ENCODE measurements at places on chromosomes 4 and X.

DNA sequence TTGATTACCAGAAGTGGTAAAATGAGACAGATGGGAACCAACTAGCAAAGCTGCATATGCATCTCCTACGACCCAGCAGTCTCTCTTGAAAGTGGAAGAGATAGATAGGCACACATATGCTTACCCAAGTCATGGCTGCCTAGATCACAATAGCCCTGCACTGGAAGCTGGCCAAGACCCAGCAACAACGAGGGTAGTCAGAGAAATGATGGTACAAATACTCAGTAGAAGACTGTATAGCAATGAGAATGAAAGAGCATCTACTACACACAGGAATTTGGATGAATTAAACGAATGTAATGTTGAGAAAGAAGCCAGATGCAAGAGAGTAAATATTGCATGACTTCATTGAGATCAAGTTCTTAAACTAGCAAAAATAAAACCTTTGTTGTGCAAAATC, 100.3 kb upstream of the FAT1 start:
- H3K4me1 ChIP-seq: peaks cover 4% of the 10 kb centered on the region
- no peaks in the 10 kb centered on the region for H3K27me3 ChIP-seq
- DNase-seq: no peak
- H3K36me3 ChIP-seq: no peaks in the 10 kb centered on the region
- no peak overlapping the region for H3K27ac ChIP-seq
- H3K4me3 ChIP-seq: no peak overlapping the region

DNA sequence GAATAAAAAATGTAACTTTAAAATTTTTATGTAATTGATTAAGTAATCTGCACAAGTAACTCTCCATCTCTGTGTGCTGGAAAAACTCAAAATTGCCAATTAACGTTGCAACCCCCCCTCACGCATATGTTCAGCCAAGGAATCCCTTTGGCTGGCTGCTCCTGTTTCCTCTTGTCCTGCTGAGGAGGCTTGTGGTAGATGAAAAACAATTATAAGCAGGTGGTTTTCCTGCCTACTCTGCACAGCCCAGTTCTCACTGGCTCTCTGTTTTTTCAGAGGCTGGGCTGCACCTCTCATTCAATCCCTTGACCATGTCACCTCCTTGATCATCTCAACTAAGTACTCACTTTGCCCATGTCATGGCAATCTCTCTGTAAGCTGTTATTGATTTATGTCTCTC, 1068.4 kb downstream of the ARAP2 start:
- no peak overlapping the region for H3K27ac ChIP-seq
- no peaks in the 10 kb centered on the region for H3K4me1 ChIP-seq
- H3K4me3 ChIP-seq: no peak overlapping the region
- H3K27me3 ChIP-seq: no peaks in the 10 kb centered on the region
- H3K36me3 ChIP-seq: no peaks in the 10 kb centered on the region
- no peak for DNase-seq

DNA sequence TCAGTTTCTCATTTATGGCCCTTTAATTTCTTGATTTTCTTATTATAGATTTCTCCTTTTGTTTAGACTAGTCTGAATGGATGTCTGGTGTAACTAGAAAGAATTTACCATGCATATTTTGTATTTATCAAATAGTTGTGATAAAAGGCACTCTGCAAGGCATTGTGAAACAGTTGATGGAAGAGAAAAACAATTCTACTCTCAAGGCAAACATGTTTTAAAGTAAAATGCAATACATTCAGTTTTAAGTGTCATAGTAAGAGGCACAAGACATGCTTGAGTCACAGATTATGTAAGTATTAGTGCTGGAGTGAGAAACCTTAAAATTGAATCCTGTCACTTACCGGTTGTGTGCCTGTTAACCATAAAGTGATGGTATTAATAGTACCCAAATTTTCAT, 283.3 kb upstream of the DKK2 start:
- no peaks in the 10 kb centered on the region for H3K36me3 ChIP-seq
- no peak overlapping the region for H3K4me3 ChIP-seq
- no peak for DNase-seq
- H3K27me3 ChIP-seq: no peaks in the 10 kb centered on the region
- H3K27ac ChIP-seq: no peak overlapping the region

- H3K4me1 ChIP-seq: peaks cover 4% of the 10 kb centered on the region
- H3K27me3 ChIP-seq: no peaks in the 10 kb centered on the region
- no peak for DNase-seq
- H3K27ac ChIP-seq: no peak overlapping the region
Observed at GRCh38 chr4:58225460-58225859, 1115.3 kb upstream of the IGFBP7 start.

GRCh38 chrX:68416592-68416991, 16.7 kb downstream of the OPHN1 start:
- H3K27ac ChIP-seq: no peak overlapping the region
- H3K4me3 ChIP-seq: no peak overlapping the region
- no peaks in the 10 kb centered on the region for H3K4me1 ChIP-seq
- no peaks in the 10 kb centered on the region for H3K27me3 ChIP-seq

GRCh38 chr4:6768539-6768905, 14.0 kb upstream of the KIAA0232 start:
- DNase-seq: no peak
- no peaks in the 10 kb centered on the region for H3K27me3 ChIP-seq
- no peak overlapping the region for H3K4me3 ChIP-seq
- H3K27ac ChIP-seq: no peak overlapping the region
- H3K4me1 ChIP-seq: peaks cover 26% of the 10 kb centered on the region

DNA sequence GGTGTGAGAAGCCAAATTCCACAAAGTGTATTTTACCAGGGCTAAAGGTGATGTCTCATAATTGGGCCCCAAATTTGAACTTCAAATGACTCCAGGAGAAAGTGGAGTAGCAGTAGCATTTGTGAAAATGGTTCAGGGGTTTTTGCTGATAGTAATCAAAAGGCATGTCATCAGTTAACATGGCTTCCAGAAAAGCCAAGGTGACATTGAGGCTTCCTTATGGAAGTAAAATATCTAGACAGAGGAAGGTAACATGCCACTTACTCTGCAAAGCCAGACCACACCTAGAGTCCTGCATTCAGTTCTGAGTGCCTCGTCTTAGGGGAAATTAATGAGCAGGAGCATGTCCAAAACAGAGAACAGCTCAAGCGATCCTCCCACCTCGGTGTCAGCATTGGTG, 2.2 kb upstream of the RPL36A start:
- no peak overlapping the region for H3K4me3 ChIP-seq
- H3K36me3 ChIP-seq: peaks cover 19% of the 10 kb centered on the region
- no peak overlapping the region for H3K27ac ChIP-seq

- DNase-seq: no peak
- H3K36me3 ChIP-seq: no peaks in the 10 kb centered on the region
- H3K27me3 ChIP-seq: peaks cover 29% of the 10 kb centered on the region
- H3K4me1 ChIP-seq: no peaks in the 10 kb centered on the region
- H3K4me3 ChIP-seq: no peak overlapping the region
Observed at GRCh38 chr4:8740666-8741395, 130.8 kb downstream of the HMX1 start.

DNA sequence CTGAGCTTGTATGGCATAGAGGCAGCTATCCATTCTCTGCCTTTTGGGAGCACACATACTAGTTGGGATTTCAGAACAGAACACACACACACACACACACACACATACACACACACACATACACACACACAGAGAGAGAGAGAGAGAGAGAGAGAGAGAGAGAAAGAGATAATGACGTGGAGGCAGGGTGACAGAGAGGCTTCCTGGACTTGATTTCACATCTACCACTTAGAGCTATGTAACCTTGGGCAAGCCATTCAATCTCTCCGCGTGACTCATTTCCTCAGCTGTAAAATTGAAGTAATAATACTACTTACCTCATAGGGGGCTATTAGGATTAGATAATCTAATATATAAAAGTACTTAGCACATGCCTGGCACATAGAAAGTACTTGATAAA, 12.3 kb upstream of the GRIA3 start:
- no peaks in the 10 kb centered on the region for H3K4me1 ChIP-seq
- H3K27ac ChIP-seq: no peak overlapping the region
- H3K27me3 ChIP-seq: no peaks in the 10 kb centered on the region
- H3K4me3 ChIP-seq: no peak overlapping the region
- peaks cover 3% of the 10 kb centered on the region for H3K36me3 ChIP-seq
- DNase-seq: no peak

DNA sequence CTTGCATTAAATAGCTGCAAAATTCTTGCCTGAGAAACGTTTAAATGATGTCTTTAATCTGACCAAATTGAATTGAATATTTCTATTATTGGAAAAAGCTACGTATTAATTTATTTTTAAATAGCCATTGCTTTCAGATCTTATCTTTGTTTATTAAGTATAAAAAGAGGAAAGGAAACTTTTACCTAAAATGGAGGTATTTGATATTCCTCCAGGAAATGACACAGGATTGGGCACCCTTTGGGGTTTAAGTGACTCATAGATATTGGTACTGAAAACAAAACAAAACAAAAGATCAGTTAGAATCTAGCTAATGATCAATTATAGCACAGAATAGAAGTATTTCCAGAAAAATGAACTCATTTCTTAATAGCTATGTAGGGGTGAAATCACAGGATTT, 34.1 kb downstream of the PLS3 start:
- peaks cover 2% of the 10 kb centered on the region for H3K36me3 ChIP-seq
- no peak overlapping the region for H3K4me3 ChIP-seq
- no peak overlapping the region for H3K27ac ChIP-seq

DNA sequence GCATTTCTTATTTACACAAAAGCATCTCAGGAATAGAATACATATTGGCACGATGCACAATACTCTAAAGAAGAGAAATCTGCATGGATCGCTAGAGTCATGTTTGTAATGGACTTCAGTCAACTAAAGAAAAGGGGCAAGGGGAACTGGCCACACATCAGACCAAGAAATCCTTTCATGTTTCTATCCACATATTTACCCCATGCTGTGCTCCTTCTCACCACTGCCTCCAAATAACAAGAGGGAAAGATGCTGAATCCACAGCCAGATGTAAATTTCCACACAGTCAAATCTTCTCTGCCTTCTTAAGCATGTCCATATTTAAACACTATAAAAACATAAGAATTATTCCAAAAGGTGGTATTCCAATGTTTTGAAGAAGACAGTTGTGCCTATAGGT, 67.6 kb downstream of the COX18 start:
- no peak overlapping the region for H3K4me3 ChIP-seq
- no peak overlapping the region for H3K27ac ChIP-seq
- DNase-seq: no peak
- H3K36me3 ChIP-seq: no peaks in the 10 kb centered on the region
- peaks cover 7% of the 10 kb centered on the region for H3K27me3 ChIP-seq
- no peaks in the 10 kb centered on the region for H3K4me1 ChIP-seq

DNA sequence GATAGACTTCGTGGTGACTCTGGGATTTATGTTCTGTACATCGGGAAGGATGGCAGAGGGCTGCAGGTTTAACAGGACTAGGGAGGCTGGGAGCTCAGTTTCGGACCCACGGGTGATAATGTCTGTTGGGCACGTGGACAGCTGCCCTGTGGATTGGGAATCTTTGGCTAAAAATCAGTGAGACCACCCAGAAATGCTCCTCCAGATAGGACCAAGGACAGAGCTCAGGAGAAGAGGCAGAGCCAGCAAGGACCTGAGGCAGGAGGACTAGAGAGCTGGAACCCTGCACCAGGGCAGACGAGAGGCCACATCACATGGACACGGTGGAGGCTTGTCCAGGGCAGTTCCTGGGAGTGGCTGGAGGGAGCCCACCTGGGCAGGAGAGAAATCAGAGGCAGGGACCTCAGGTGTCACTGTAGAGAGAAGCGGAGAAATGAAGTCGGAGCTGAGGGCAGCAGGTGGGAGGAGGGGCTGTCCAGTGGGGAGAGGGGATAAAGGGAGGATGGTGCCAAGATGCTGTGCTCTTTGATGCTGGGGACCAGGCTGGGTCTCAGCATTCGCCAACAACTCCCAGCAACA, 79.2 kb downstream of the CPZ start:
- peaks cover 73% of the 10 kb centered on the region for H3K27me3 ChIP-seq
- H3K36me3 ChIP-seq: no peaks in the 10 kb centered on the region
- no peak overlapping the region for H3K27ac ChIP-seq
- H3K4me1 ChIP-seq: no peaks in the 10 kb centered on the region
- no peak overlapping the region for H3K4me3 ChIP-seq
- DNase-seq: no peak

DNA sequence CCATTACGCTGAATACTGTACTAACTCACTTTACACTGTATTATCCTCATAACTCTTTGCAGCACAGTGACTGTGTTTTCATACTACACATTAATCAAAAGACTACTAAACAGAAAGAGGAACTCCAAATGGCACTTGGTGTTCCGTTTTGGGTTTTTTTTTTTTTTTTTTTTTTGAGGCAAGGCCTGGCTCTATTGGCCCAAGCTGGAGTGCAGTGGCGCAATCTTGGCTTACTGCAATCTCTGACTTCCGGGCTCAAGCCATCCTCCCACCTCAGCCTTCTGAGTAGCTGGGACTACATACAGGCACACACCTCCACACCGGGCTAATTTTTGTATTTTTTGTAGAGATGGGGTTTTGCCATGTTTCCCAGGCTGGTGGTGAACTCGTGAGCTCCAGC, 10.7 kb downstream of the KLHL8 start:
- no peak overlapping the region for H3K4me3 ChIP-seq
- peaks cover 4% of the 10 kb centered on the region for H3K4me1 ChIP-seq
- H3K27ac ChIP-seq: no peak overlapping the region
- peaks cover 14% of the 10 kb centered on the region for H3K36me3 ChIP-seq
- H3K27me3 ChIP-seq: no peaks in the 10 kb centered on the region

DNA sequence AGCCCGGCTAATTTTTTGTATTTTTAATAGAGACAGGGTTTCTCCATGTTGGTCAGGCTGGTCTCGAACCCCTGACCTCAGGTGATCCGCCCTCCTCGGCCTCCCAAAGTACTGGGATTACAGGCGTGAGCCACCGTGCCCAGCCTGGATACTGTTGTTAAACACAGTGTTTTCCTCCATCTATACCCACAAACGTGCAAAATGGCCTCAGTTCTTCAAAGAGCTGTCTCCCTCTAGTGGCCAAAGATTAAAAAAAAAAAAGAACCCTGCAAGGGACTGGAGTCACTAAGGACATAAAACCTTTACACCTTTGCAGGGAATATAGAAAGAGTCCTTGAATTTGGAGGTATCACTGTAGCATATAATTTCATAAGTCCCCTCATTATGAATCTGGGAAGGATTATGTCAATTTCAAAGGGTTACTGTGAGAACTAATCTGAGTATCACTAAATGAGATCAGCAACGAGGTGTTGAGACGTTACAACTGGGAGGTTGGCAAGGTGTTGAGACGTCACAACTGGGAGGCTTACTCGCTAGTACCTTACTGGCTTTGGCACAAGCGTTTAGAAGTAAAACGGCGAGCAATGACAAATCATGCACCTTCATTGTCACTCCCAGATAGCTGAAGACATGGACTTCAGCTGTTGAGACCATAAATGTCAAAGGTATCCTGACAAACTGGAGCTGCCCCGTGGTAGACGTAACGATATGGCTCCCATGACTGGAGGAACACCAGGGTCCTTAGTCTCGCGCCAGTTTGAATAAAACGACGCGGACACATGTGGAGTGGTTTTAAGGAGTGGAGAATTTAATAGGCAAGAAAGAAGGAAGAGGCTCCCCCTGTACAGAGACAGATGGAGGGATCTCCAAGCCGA, 33.4 kb upstream of the ENPP6 start:
- H3K27me3 ChIP-seq: no peaks in the 10 kb centered on the region
- no peak overlapping the region for H3K27ac ChIP-seq
- no peak for DNase-seq
- no peak overlapping the region for H3K4me3 ChIP-seq
- H3K4me1 ChIP-seq: peaks cover 14% of the 10 kb centered on the region

GRCh38 chr4:163913571-163913970, 419.1 kb downstream of the TMA16 start:
- DNase-seq: no peak
- H3K4me1 ChIP-seq: peaks cover 6% of the 10 kb centered on the region
- H3K27ac ChIP-seq: no peak overlapping the region
- H3K36me3 ChIP-seq: no peaks in the 10 kb centered on the region
- H3K27me3 ChIP-seq: no peaks in the 10 kb centered on the region
- H3K4me3 ChIP-seq: no peak overlapping the region
